Stimulated activated CD8-positive, alpha-beta memory T cell treated with anti-CD3 and anti-CD28 coated beads, Interleukin-2, amount 100 ng/mL, for 1 hour (primary cell): ENCODE measurements at places on chromosomes 2 and 18.

DNA sequence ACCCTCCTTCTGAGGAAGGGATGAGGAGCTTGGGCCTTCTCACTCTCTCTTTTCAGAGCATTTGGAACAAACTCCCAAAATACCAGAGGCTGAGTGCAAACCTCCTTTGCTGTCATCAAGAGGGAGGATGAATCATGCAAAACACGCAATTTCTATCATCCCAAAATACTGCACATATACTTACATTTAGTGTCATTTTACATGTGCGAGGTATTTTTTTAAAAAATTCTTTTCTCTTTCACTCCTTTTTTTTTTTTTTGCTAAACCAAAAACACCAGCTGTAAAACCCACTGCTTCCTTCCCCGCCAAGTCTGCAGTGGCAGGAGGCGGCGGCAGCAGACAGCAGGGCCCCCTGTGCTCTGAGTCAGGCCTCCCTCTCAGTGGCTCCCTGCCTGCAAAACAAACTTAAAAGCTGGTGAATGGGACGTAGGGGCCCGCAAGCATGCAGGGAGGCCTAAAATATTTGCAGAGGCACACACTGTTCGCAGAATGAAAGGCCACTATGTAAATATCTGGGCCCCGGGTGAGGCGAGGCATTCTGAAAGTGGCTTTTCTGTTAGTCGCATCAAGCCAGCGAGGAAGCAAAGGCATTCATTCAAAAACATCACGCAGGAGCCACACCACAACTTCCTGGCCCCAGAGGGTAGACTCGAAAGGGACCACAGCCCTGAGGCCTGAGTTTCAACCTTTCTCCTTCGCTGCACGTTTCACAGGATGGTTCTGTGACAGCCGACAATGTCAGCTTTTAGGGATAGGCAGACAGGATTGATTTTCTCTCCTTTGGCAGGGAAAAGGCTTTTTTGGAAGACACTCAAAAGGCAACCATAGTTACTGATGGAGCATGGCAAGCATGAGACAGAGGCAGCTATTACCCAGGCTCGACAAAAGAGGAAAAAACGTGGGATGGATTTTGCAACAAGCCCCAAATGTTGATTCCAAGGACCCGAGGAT is 73.4 kb downstream of the ACTR2 start:
- DNase-seq: peak; percentile 37

- DNase-seq: no peak
Observed at GRCh38 chr18:21141668-21142422, 30.2 kb upstream of the ROCK1 start.

DNA sequence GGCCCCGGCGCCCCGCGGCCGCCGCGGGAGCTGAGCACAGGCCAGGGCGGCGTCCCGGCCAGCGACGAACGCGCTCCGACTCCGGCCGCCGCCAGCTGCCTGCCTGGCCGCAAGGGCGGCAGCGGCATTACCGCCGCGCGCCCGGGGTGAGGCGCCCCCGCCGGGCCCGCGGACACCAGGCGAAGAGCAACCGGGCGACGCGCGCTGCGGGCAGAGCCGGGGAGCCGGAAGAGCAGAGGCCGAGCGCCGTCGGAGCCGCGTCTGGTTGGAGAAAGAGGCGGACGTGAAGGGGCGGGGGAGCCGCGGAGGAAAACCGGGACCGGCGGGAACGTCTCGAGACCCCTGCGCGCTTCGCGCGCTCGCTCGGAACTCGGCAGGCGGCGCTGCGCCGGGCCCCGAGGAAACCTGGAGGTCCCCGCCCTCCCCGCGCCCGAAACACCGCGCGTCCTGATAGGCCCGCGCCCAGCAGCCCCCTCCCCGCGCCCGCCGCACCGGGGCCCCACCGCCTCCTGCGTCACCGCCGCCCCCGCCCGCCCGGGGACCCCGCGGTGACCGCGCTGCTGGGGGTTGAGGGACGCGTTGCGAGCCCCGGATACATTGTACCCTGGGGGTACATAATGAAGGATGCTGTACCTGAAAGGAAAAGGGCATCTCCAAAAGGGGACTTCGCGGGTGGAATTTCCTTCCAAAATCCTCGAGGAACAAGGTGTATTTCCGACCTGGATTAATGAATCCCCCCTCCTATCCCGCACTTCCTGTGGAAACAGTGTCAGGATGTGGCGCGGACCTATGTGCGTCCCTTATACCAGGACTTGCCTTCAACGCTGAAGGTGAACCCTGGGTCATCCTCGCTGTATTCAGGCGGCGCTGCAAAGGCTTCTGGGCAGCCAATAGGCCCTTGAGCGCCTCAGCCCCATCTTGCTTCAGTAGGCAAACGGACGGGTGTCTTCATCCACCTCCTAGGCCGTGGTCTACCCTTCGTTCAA is 1.0 kb upstream of the B4GALT6 start:
- no peak for DNase-seq

GRCh38 chr2:101106453-101107181 is 44.6 kb downstream of the TBC1D8 start:
- no peak for DNase-seq

- DNase-seq: no peak
Observed at GRCh38 chr2:58387701-58388100, 146.6 kb upstream of the FANCL start.

- DNase-seq: no peak
Observed at GRCh38 chr2:203893401-203893800, 25.8 kb downstream of the CTLA4 start.

DNA sequence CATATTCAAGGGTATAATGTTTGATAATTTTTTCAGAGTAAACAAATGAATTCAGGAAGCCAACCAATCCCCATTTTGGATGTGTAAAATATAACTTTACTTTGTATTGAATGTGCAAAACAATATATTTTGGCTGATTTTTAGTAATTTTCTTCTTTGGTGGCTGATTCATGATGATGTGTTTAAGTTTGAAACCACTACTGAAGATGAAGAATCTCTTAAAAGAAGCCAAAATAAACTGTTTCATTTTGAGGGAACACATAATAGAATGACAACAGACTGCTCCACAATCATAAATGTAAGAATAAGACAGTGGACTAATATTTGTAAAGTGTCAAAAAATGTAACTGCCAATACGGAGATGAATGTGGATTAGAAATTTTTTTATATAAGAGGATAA is 52.5 kb upstream of the TRIM43 start:
- DNase-seq: no peak

DNA sequence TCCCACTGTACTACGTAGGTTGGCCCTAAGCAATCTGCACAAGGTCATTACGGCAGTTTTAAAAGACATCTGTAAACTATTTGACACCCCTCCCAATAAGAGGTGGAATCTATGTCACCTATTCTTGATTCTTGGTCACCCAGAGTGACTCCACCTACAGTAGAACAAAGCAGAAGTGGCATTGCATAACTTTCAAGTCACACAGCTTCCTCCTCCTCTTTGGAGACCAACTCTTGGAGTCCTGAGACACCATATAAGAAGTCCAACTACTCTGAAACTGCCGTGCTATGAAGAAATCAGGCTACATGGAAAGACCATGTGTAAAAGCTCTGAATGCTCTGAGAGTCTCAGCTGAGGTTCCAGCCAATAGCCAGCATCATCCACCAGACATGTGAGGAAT is 253.5 kb upstream of the CDH20 start:
- no peak for DNase-seq

DNA sequence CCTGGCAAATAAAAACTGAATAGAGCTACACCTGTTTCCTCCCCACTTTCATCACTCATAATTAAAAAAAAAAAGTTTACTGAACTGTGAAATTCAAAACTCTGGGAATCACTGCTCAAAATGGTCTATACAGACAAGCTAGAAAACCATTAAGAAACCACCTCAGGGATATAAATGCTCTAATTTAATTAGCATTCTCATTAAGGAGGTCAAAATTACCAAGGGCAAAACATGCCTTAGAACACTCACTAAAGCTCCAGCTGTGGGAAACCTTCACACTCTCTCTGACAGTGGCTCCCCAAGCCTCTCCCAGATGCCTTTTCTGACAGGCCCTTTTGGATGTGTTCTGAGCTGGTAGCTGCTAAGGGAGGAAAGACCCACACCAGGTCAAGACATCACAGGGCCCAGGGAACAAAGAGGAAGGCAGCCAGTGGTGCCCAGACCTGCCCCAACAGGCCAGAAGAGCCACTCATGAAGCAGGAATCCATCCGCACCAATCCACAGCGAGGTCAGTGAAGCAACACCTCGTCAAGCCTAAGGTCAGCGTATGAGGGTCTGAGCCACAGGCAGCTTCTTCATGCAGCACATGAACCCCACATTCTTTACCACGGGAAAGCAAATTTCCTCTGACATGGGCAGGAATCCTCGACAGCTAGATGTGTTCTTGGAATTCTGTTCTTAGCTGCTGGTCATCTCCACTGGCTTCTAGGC is 35.6 kb downstream of the XDH start:
- no peak for DNase-seq

- DNase-seq: no peak
Observed at GRCh38 chr2:219362524-219363164, 25.1 kb downstream of the DNPEP start.

GRCh38 chr2:215692387-215693079 is 256.7 kb upstream of the FN1 start:
- no peak for DNase-seq

GRCh38 chr2:233061591-233062450 is 1.7 kb downstream of the INPP5D start:
- DNase-seq: no peak

DNA sequence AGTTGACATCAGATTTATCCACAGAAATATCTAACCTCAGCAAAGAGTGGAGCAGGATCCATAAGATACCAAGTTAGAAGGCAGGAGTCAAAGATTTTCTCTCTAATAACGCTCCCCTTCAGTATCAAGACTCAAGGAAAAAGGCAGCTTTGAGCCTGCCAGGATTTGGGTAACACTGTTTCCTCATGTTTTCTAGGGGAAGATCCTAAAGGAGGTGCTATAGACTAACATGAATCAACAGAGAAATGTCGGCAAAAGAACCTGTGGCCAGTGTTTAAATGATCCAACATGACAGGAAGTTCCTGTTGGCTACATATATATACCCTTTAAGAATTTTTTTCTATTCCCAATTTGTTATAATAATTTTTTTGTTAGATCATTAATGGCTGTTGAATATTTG is 402.3 kb downstream of the TGIF1 start:
- no peak for DNase-seq
